HL-60 (cell line): ENCODE measurements at places on chromosomes 11 and 22.

- DNase-seq = no peak
These were observed 782 bp downstream of the TMEM109 start for GRCh38 chr11:60914633-60915247.

DNA sequence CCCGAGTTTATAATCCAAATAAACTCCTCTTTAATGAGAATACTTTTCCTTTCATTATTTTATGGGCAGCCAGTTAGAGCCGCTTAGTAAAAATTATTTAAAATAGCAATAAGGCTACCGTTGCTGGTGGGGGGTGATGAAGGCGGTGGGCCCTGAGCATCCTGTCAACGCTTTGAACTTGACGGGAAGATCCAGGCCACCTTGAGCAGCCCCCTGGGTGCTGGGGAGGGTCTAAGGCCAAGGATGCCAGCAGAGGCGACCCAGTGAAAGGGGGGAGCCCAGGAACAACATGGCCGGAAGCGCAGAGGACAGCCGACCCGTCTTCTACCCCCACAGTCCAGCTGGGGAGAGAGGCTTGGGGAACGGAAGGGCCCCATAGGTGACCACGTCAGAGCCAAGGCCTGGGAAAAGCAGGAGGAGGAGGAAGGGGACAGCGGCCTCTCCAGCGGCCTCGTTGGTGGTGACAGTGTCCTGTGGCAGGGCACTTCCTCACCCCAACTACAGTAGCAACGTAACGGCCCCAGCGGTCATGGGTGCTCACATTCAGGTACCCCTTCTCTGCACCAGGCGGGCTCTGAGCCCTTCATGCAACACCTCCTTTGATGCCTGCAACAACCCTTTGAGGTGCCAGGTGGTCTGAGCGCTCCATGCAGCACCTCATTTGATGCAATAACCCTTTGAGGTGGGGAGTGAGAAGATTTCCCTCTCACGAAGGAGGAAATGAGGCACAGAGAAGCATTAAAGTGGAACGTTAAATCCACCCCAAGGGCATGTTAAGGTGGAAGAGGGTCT lies 695.3 kb downstream of the TBC1D22A start:
- no peak for DNase-seq

GRCh38 chr11:35980686-35981390 lies 37.0 kb downstream of the LDLRAD3 start:
- DNase-seq = no peak

DNA sequence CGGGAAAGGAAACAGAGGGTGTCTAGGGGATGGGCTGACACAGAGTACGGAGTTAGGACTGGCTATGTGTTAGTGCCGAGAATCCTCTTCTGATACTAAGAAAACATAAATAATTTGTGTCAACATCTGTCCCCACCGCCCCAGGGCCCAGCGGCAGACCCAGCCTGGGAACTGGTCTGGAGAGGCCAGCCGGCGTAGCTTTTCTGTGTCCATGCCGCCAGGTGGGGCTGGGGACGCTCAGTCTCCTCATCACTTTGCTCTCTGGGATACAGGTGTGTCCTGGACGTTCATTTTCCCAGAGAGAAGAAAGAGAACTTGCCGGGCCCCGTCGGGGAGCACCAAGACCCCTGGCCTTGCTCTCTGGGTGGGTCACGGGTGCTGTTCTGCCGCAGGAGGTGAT lies 54.7 kb downstream of the WNT7B start:
- no peak for DNase-seq

DNA sequence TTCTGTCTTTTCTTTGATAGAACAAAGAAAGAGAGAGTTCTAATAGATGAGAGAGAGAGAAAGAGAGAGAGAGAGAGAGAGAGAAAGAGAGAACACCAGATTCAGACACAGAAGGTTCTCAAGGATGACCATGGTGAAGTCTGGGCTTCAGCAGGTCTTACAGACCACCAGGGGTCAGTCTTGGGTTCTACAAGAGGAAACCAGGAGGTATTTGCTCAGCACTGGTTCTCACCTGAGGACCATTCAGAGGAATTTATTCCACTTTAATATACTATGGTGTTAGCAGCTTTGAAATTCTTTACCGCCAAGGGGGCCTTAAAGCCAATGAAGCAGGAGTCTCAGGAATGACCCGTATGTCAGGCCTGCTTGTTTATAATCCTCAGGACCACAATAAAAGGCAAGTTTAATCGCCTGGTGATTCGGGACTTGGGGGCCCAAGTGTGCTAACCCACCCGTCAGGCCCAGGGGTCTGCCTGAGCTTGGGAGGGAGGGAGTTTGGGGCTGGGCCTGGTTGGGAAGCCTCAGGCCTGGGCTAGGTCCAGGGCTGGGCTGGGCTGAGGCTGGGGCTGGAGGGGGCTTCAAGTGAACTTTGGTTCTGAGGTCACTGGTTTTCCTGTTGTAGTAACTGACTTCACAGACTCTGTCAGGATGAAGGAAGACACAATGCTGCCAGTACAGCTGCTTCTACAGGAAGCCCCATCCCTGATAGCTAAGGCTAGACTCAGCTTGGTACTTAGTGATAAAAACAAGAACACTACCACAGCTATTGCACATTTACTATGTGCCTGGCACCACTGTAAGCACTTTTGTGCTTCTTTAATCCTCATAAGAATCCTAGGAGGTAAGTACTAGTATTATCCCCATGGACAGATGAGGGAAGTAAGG lies 179.2 kb upstream of the ZBED5 start:
- DNase-seq = peak; percentile 14

DNA sequence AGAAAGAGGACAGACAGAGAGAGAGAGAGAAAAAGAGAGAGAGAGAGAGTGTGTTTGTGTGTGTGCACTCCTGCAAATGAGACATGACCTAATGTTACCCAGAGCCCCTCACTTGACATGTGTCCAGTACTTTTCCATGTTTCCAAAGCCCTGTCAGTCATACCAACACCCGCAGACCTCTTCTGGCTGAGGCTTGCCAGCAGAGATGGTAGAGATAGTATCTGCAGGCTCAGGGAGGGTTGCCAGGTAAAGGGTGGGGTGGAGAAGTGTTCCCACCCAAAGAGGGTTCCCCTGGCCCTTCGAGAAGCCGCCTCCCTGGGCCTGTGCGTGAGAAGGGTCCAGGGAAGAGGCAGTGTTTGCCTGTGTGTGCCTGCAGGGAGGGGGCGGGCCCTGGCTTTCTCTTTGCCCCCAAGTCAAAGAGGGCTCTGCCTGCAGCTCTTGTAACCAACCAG lies 40.7 kb downstream of the POU2F3 start:
- no peak for DNase-seq

- DNase-seq = no peak
These were observed 5.5 kb upstream of the PCF11 start for GRCh38 chr11:83151274-83151977.

DNA sequence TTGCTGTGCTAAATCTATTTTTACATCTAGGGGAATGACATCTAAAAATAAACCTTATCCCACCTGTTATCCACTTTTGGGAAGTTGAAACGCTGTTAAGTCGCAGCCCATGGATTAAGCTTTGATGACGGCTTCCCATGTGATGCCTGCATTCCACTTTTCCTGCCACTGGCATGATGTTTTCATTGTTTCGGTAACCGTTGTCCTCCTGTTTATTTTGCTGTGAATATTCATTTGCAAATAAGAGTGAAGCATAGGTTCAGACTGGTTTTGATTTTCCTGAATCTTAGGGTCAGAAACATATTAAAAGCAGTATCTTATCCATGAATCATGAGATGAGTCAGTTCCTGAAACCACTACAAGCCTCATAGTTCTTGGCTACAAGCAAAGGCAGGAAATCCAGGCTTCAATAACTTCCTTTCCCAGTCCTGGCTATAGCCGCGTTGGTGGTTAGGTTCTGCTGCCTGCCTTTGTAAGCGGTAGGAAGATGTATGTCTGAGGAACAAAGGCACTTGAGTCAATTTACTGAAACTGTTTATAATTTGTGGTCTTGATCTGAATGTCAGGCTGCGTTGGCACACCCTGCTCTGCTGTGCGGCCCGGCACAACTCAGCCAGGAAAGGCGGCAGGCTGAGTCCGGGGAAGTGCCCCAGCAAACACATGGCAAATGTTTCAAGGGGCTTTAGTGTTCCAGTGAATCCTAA lies 19.4 kb downstream of the TEAD1 start:
- DNase-seq = peak; percentile 5

DNA sequence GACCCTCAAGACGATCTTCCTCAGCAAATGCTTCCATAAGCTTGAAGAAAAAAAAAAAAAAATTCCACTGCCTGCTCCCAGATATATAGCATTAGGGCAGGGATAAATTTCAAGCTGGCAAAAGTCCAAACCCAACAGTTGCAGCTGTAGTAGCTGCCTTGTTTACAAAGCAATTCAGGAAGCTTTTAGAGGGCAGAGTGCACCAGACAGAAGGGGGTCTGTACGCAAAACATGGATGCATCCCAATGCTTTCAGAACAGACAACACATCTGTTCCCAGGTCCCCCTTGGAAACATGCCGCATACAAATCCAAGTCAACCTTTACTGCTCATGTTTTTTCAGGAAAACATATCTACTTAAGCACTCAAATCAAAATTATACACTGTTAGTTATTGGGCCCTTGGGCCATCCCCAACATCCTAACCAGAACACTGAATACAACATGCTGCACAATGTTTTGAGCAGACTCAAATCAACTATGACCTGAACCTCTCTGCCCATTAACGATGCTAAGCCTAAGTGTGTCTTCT lies 94.5 kb downstream of the CADM1 start:
- no peak for DNase-seq

- no peak for DNase-seq
These were observed 9.7 kb downstream of the PATE3 start for GRCh38 chr11:125797641-125798040.

GRCh38 chr11:10529279-10529678 lies 11.7 kb downstream of the RNF141 start:
- no peak for DNase-seq

- DNase-seq = peak; percentile 69
These were observed 2.3 kb downstream of the CASTOR1 start for GRCh38 chr22:30286813-30287647.

GRCh38 chr22:28001171-28001835 lies 82.2 kb upstream of the PITPNB start:
- no peak for DNase-seq

- no peak for DNase-seq
These were observed 3.4 kb upstream of the FAM83F start for GRCh38 chr22:39991159-39991860.

GRCh38 chr22:17570851-17571631 lies 7.7 kb downstream of the SLC25A18 start:
- DNase-seq = no peak
